ENCODE measurements at places on chromosomes 7 and 10. TPM values are rescaled to one million over a fixed set of nuclear protein-coding genes. Genes with fewer than 3 reads are reported as not detected.

The EBF3 gene
- 2.0 TPM for total RNA-seq

The STYXL1 gene
- 24.3 TPM for total RNA-seq

- no peaks in the 10 kb centered on the region for H3K36me3 ChIP-seq
- H3K4me3 ChIP-seq: no peak overlapping the region
- DNase-seq: no peak
- H3K27me3 ChIP-seq: peaks cover 2% of the 10 kb centered on the region
Observed at GRCh38 chr7:28528899-28529298, 116.6 kb downstream of the CREB5 start.

GRCh38 chr10:18659819-18660535 is 746 bp downstream of the ARL5B start:
- no peak for DNase-seq
- H3K36me3 ChIP-seq: no peaks in the 10 kb centered on the region
- H3K27ac ChIP-seq: peak overlapping the region; percentile 95
- H3K4me1 ChIP-seq: peaks cover 17% of the 10 kb centered on the region

- H3K27me3 ChIP-seq: no peaks in the 10 kb centered on the region
- H3K4me3 ChIP-seq: no peak overlapping the region
- no peak for DNase-seq
Observed at GRCh38 chr7:75989500-75990388, 4.7 kb downstream of the TMEM120A start.

- no peaks in the 10 kb centered on the region for H3K4me1 ChIP-seq
- H3K4me3 ChIP-seq: no peak overlapping the region
- no peak overlapping the region for H3K27ac ChIP-seq
- H3K36me3 ChIP-seq: no peaks in the 10 kb centered on the region
- no peak for DNase-seq
Observed at GRCh38 chr10:117936141-117936540, 110.6 kb downstream of the RAB11FIP2 start.

DNA sequence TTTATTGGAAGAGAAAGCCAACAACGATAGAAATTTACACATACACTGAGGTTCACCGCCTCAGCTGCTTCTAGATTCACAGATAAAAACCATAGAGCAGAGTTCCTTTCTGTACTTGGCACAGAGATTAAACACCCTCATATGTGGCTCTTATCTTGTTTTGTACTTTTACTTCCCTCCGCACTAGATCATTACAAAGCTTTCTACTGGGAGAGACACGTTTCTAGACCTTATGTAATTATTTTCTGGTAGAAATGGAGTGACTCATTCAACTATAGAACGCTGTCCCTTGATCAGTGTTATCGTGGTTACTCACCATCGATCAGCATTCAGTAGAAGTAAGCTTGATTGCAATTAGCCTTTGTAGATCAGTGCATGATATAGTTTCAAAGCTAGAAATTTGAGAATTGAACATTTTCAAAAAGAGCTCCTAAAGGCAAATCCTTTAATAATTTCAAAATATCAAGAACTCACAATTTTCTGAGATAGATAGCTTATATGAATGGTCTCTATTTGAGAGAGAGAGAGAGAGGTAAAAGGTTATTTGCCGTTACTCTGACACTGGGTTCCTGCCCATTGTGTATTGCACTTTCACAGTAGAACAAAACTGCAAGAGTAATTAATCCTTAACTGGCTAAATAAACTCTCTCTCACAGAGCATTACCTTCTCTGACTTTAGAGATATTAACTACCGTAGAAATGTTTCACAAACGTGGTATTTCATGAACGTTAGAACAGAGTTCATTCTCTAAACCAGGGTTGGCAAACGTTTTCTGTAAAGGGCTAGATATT is 26.1 kb upstream of the DNAJC1 start:
- H3K4me3 ChIP-seq: no peak overlapping the region
- H3K4me1 ChIP-seq: no peaks in the 10 kb centered on the region
- H3K27me3 ChIP-seq: peaks cover 7% of the 10 kb centered on the region
- DNase-seq: no peak
- H3K36me3 ChIP-seq: no peaks in the 10 kb centered on the region

The PODXL gene
- 264 TPM for total RNA-seq

The SEMA3A gene
- total RNA-seq: 1.7 TPM

The ACHE gene
- 0.18 TPM for total RNA-seq

DNA sequence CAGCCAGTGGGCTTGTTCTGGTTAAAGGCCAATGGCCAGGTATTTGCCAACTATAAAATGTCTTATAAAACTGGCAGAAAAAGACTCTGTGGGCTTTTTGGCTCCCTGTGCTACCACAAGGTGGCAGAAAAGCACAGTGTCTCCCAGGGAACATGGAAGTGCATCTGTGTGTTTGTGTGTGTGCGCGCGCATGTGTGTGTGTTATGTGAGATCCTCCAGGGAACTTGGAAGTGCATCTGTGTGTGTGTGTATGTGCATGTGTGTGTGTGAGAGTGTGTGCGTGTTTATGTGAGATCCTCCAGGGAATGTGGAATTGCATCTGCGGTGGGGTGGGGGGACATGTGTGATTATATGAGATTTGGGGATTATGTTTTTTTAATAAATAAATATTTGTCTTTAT is 30.2 kb upstream of the ABI1 start:
- no peaks in the 10 kb centered on the region for H3K36me3 ChIP-seq
- no peak overlapping the region for H3K4me3 ChIP-seq
- peaks cover 2% of the 10 kb centered on the region for H3K27me3 ChIP-seq
- peak; percentile 66 for DNase-seq
- no peaks in the 10 kb centered on the region for H3K4me1 ChIP-seq

- no peaks in the 10 kb centered on the region for H3K36me3 ChIP-seq
- no peak for DNase-seq
- peaks cover 16% of the 10 kb centered on the region for H3K27me3 ChIP-seq
- H3K4me1 ChIP-seq: no peaks in the 10 kb centered on the region
- no peak overlapping the region for H3K27ac ChIP-seq
Observed at GRCh38 chr10:21506351-21506750, 19.1 kb downstream of the SKIDA1 start.

- H3K27me3 ChIP-seq: no peaks in the 10 kb centered on the region
- no peaks in the 10 kb centered on the region for H3K4me1 ChIP-seq
- no peak overlapping the region for H3K4me3 ChIP-seq
- no peak for DNase-seq
Observed at GRCh38 chr7:30928254-30928872, 16.7 kb downstream of the AQP1 start.
